ENCODE measurements at places on chromosomes 4 and X.

DNA sequence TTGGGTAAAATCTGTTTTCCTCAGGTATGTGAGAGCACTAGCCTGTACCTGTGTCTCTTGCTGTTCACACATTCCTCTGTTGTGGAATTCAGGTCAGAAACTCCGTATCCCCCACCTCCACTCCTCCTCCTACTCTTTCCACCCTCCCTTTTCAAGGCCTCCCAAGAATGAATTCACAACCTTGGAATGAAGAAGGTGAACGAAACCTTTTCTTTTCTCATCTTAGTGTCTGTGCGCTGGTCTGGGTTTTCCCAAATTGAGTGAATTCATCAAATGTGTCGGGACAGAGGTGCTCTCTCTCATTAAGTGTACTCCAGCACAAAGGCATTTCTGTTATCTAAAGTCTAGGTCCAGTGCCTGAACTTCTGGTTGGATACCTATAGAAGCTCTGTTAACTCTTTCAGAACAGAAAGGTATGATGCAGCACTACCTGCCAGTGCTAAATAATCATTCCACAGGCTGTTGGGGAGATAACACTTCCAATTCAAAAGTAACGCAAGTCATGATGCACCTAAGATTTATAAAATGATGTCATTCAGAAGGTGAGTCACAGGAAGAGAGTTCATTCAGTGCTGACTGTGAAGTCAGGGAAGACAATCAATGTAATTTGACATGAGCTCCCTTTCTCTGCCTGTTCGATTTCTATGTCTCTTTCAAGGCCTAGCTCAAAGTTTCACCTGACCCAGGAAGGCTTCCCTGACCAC is 41.9 kb downstream of the COL4A6 start:
- DNase-seq: no peak

DNA sequence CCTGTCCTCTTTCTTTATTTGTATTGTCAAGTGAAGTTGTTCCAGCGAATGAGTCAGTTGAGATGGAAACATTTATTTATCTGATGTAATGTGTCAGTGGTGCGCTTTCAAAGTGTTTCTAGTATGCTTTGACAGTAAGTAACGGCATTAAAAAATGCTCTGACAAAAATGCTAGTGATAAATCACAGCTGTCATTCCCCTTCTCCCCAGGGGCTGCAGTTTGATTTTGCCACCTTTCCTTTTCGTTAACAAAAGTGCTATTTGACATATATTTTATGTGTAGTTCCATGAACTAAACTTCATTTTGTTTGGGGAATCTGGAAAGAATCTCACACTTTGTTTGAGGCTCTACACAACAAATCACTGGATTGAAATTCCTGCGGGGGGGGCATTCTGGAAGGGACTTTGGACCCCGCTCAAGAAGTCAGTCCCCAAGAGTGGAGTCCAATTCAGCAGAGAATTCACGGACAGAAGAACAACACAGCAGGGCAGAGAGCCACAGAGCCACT is 7.6 kb upstream of the TBC1D19 start:
- DNase-seq: no peak

DNA sequence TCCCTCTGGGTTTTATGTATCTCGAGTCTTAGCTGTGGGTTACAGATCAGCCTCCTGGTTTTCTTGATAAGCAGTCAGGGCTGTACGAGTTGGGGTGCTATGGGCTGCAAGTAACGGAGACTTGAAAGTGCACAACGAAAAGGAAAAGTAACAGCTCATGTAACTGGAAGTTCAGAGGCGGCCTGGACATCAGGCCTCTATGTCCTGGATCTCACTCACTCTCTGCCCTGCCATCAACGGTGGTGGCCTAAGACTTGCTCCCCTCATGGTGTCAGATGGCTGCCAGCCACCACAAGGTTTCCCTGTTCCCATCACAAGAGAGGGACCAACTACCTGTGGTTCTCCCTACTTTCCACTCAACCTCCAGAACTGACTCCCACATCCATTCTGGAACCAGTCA is 4.8 kb downstream of the PPP2R2C start:
- no peak for DNase-seq

DNA sequence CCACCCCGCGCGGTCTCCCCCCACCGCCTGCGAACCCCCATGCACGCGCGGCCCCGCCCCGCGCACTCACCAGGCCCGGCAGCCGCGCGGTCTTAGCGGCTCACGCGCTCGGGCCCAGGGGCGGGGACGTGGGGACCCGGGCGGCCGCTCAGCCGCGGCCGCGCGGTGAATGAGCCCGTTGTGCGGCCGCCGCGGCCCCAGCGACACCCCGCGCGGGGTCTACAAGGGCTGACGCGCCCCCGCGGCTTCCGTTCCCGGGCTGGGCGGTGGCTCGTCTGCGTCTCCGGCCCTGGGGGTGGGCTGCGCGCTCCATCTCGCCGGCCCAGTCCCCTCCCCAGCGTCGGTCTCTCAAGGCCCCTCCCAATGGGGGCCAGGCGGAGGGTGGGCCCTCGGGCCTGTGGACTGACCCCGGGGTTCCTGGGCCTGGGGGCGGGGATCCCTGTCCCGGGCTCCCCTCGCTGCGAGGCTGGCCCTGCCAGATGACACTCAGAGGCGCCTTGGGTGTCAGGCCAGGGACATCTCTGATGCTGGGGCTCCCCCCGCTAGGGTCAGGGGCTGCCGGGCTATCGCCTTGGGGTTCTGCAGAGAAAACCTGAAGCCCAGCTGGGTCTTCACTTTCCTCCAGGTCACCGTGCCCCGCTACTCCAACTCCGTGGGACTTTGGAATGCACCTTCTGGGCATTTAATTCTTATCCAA is 4.3 kb upstream of the SLC26A1 start:
- DNase-seq: no peak

DNA sequence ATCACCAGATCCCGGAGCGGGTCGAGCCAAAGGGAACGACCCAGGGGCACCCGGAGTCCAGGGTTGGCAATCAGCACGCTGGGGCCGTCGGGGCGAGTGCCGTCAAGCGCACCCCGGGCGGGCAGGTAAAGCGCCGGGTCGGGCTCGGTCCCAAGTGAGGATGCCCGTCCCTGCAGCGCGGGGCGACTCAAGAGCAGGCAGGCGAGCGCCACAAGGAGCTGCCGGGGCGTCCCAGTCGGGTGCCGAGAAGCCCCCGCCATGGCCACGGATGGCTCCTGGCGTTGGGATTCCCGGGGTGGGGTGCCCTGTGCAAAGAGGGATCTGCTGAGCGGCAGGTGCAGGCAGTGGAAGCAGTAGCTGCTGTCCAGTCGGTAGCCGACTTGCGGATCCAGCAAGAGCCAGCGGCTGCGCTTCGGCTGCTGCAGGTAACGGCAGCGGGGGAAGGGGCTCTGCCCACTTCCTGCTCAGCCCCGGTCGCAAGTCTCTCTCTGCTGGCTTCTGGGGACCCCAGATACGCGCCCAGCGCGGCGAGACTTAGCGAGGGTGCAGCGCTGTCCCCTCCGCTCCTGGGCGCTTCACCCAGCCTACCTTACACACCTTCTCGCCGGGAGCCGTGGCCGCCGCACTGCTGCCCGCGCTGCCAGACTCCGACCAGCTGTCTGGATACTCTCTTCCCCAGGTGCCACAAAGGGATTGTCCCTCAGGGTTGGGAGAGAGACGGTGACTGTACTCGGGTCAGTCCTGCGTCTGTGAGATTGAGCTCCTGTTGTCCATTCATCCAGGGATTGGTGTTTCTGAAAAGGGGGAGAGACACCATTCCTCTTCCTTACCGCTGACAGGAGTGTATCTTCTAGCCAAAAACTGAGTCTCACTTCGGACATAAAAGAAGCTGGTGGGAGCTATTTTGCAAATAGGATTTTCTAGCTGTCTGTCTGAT is at the start of gene FREM3:
TSS of gene FREM3 (minus strand) at position 260 of the 937 bp plus-strand sequence. CDS start at position 260, 0 bp downstream.
- no peak for DNase-seq

- DNase-seq: peak; percentile 48
Measured at GRCh38 chr4:15547392-15547791, 77.7 kb downstream of the CC2D2A start.

DNA sequence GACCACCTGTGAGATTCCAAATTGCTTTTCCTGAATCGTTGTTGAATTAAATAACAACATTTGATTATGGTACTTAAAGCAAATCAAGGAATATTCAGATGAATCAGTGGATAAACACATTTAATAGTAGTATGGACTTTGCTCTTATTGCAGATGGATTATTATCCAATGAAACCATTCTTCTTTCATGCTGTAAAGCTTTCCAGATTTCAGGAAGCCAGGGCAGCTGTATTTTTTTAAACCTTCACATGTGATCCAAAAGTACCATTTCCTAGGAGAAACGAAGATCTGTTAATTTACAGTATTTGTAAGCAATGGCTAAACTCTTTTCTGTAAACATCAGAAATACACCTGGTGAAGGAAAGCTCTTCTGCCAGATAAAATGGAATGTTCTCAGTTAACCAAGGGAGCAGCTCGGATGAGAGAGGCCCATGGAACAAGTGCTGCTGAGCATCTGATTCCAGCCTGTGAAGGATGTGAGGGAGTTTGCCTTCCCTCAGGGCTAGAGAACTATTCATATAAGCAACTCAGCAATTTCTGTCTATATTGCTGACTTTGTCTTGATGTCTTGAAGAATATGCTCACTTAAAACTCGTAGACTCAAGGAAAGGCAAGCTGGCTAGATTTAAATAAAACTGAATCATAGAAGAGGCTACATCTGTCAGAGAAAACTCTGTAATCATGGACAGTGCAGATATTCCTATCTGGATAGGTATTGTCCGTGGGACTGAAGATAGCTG is 94.4 kb upstream of the LIMCH1 start:
- DNase-seq: no peak

DNA sequence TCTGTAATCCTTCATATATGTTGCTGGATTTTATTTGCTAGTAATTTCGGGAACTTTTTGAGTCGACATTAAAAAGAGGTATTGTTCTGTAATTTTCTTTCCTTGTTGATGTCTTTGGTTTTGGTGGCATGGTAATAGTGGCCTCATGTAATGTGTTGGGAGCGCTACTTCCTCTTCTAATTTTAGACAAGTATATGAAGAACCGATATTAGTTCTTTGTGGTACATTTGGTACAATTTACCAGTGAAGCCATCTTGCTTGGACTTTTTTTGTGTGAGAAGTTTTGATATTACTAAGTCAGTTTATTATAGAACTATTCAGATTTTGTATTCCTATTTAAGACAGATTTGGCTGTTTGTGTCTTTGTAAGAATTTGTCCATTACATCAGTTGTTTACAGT is 669.2 kb upstream of the AADAT start:
- no peak for DNase-seq

DNA sequence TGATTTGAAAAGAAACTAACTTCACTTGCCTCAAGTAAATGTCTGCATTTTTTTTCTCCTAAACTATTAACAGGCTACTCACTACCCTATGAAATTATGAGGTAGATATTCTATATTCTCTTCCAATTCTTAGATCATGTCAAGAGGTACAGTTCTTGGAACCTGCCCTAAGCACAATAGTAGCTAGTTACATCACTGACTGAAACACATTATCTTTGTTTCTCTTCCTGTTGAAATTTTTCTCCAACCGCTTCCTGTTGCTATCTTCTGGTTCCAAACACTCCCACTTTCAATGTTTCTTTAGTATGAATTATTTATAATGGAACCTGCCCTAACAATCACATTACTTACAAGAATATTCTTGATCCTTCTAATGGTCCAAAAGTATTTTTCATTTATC is 5.0 kb upstream of the BANK1 start:
- DNase-seq: no peak

- DNase-seq: no peak
Measured at GRCh38 chr4:22031423-22031822, 82.9 kb upstream of the KCNIP4 start.

- DNase-seq: no peak
Measured at GRCh38 chr4:102416765-102417164, 71.5 kb upstream of the SLC39A8 start.

DNA sequence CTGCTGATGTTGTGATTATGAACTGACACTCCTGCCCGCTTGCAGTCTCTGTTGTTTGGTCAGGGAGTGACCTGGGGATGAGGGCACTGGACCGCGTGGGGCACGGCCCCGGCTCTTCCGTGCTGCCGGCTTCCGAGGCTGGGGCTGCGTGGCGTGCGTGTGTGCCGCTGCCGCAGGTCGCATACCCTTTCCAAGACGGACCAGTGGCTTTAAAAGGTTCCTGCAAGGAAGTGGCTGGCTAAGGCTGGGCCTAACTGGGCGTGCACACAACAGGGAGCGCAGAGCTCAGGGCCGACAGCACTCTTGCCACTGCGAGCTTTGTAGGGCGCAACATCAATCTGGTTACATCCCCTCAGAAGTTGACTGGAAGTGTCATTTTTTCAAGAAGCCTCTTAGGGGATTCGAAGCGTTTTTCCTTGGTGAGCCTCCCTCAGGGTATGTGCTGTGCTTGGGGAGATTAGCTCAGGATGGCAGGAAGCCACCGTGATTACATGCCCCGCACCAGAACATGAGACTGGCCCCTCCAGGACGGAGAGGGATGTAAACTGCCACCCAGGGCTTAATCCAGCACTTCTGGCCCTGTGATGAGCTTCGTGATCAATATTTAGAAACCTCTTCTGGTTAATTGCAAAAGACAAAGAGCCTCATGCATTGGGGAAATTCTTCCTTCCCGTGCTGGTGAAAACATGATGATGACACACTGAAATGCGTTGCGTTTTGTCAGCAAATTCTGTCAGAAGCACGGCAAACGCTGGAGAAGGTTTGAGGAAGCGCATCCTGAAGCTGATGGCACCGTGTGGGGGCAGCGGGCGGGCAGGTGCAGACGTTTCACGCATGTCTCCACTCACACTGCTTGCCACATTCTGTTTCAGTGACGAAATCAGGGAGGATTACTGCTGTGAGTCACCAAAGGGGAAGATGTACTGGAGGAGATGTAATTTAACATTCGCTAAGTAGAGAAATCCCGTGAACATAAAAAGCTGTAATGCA is 11.1 kb downstream of the MAEA start:
- DNase-seq: peak; percentile 39

DNA sequence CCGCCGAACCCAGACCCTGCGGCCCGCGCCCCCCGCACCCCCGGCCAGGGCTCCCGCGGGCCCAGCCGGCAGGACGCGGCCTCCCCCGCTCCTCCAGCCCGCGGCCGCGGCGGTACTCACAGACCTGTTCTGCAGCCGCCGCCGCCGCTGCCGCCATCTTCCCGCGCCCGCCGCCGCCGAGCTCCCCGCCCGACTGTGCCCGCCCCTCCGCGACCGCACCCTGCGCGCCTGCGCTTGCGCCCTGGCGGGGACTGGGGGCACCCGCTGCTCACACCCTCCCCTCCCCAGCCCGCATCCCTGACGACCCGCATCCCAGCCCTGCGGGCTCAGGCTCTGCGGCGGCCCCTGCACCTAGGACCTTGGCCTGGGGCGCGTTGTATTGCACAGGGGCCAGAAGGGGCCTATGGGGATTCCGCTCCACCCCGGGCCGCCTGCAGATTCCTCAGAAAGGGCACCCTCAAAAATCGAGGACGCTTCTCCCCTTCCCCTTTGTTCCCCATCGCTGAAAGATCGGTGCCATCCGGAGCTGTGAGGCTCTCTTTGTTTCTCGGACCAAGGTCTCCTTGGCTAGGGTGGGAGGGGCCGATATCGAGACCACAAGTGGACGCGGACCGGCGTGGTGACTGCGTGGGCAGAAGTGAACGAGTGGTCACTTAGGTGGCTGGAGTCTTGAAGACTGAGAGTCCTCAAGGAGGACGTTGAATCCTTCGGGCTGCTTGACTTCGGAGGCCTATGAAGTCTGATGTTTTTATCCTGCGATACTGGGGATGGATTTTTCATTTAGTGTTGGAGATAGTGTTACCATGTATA is at the start of gene SGCB:
TSS of gene SGCB (minus strand) at position 197 of the 810 bp plus-strand sequence. CDS start at position 157, 40 bp downstream.
- DNase-seq: peak; percentile 74

GRCh38 chr4:73916172-73916925 is 47.2 kb downstream of the CXCL1 start:
- no peak for DNase-seq
